ENCODE measurements at places on chromosomes 1 and 21.

GRCh38 chr1:38989979-38990378, 1.1 kb upstream of the AKIRIN1 start:
- DNase-seq, result no peak

GRCh38 chr1:34164771-34165391, at the start of gene CSMD2:
Gene CSMD2 (minus strand): TSS chr1:34165230. CDS start chr1:34165097, 133 bp downstream.
- DNase-seq, result no peak

DNA sequence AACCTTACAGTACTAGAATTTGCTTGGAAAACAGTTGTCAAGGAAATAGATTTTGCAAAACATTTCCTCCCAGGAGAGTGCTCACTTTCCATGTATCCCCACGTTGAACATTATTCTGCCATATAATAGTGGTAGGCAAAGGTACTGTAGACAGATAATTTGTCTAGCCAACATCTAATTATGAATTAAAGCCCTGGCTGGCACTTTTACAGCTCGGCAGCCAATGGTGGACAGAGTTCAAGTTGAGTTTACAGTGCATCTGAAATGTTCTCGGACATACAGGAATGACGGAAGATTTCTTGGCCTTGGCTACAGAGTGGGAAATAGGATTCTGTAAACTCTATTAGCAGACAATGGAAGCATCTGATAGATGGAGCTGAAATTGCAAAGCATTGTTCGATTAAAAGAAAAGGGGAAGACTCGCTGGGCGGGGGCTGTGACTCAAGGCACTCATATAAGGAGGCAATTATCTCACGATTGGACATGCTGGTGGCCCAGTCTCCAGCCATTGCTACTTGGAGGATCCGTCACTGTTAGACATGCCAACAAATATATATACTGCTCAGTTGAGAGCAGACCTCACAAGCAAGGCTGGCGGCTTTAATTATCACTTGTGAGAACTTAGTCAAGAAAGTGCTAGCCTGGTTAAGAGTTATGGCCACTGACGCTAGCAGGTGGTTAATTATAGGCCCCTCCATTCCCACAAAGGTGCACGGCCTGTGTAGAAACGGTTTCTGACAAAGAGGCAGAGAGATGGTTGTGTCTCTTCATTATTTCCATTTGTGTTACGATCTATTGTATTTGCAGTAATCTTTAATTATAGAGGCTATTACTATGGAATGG, 48.0 kb downstream of the MAN1C1 start:
- no peak for DNase-seq

DNA sequence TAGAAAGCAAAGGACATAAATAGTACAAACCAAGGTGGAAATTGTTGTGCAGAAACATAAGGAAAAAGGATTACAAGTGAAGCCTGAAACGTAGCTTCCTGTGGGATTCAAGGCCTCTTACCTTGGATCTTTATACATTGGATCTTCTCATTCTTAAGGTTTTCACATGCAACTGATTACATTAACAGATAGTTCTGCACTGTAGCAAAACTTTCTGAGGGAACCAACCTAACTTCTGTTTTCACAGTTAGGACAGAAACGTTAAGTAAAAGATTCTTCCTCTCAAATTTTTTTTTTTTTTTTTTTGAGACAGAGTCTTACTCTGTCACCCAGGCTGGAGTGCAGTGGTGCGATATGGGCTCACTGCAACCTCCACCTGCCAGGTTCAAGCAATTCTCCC, 7.8 kb upstream of the TM2D1 start:
- no peak for DNase-seq

DNA sequence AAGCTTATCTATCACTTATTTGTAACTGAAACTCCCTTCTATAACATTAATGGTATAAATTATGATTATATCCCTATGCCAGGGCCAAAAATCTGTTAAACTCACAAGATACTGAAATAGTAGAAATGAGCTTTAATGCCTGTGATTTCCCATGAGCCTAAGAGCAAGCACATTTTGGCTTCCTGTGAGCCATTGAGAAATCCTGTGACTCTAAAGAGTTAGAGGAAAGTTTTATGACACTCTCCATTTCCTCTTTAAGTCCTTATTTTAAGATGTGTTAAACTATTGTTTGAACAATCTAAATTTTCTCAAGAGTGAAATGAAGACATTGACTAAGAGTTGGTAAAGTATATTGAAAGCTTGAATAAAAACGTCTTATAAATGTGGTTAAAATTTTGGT, 45.6 kb downstream of the SUCO start:
- no peak for DNase-seq

DNA sequence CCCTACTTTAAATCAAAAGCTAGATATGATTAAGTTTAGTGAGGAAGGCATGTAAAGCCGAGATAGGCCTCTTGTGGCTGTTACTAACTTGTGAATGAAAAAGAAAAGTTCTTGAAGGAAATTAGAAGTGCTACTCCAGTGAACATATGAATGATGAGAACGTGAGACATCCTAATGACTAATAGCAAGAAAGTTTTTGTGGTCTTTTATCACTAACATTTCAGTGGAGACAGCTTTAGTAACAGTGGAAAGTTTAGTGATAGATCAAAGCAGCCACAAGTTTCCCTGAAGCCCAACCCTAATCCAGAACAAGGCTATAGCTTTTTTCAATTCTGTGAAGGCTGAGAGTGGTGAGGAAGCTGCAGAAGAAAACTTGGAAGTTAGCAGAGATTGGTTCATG, 73.6 kb upstream of the LRRC8B start:
- DNase-seq, result peak; percentile 53

DNA sequence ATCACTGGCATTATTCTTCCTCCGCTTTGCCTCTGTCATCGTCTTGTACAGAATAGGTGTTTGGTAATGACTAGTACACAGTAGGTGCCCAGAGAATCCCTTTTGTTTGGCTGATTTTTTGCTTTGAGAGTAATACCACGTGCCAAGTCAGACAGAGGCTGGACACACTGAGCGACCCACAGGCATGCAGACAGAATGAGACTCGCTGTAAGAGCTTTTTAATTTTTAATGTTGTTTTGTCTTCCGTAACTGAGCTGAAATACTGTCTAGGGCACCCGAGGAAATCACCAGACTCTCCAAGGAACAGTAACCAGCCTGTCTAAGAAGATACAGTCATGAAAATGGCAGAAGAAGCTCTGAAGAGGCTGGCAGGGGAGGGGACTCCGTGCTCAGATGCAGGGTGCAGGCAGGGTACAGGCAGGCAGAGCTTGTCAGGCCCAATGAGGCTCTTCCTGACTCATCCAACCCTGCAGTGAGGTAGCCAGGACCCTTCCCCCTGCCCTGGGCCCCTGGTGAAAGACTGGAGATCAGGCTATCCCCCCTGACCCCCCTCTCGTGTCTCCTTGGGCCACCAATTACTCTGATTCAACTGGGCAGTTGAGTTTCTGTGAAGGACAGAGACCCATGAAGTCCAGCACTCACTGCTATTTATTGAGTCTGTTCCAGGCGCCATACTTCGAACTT, 60.1 kb upstream of the ECE1 start:
- no peak for DNase-seq

DNA sequence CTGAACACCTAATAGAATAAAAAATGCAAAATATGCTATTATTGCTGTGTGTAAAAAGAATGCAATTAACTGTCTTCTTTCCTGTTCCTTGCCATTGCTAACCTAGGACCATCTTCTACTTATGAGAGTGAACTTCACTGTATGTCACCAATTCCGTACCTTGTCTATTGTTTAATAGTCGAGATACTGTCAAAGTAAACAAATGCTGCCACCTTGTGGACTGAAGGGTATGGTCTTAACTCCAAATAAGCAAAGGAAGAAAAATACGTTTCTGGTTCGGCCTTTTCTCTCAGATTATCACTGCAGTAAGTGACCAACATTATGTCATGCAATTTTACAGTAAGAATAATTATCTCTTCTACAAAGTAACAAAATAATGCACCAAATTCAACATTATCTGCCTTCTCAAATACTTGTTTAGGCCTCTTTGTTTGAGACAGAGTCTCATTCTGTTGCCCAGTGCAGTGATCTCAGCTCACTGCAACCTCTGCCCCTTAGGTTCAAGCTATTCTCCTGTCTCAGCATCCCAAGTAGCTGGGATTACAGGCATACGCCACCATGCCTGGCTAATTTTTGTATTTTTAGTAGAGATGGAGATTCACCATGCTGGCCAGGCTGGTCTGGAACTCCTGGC, 133.4 kb downstream of the COP1 start:
- DNase-seq, result no peak

- no peak for DNase-seq
Observed at GRCh38 chr1:234244482-234244881, 128.8 kb upstream of the COA6 start.

DNA sequence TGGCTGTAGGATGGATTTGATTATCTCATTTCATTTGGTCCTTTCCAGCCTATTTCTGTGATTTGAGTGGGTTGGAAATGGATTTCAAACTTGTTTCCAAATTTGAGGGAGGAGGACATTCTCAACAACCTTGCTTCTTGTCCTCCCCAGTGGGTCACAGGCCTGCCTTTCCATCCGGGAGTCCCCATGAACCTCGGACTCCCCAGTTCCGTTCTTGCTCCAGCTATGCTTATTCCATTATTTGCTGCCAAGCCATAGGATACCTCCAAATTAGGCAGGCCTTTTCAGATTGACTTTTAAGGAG, 97.8 kb downstream of the DUSP10 start:
- DNase-seq, result no peak

GRCh38 chr1:32761936-32762335, 55.2 kb downstream of the YARS1 start:
- no peak for DNase-seq

DNA sequence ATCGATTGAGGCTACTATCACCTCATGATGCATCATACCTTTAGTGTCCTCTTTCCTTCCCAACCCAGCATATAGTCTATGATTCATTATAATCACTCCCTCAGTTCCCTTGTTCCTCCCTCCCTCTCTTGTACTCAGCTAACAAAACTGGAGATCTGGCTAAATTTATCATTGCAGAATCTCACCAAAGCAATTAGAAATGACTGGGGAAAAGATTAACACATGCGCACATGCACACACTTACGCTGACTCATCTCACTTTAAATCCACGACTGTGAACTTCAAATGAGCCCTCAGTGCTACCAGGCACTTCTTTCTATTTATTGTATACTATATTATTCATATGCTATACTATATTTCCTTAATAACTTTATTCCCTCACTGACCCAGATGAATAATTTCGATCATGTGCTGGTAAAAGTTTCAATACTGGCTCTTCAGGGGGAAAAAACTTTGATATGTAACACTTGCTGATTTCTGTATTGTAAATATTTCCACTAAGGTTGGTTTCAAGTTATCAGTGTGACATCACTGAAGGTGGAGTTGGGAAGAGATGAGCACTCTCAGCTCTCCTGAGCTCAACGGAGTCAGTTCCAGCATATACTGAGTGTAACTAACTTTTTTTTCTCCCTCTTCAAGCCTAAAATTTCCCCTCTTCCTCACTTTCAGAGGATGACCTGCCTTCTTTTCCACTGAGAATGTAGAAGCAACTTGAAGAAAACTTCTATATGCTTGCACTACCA, 613.7 kb upstream of the B3GALT2 start:
- DNase-seq, result no peak

GRCh38 chr1:48617252-48617651, 145.2 kb upstream of the SPATA6 start:
- no peak for DNase-seq

GRCh38 chr1:68301471-68302001, 69.2 kb upstream of the WLS start:
- DNase-seq, result no peak

DNA sequence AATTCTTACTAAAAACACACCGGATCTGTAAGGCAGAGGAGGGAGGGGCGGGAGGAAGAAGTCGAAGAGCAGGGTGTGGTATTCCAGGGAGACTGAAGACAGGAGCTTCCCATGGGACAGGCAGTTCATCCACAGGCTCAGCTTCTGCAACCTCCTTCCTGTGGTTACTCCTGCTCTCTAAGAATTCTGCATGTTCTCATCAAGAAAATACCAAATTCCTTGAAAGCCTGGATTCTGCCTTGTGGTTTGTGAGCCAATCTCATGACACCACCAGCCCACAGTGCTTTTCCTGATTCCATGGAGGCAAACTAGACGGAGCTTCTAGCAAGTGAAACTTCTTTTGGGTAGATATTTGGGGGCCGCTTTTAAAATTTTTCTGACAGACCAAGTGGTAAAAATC, 1.1 kb upstream of the ST6GALNAC3 start:
- DNase-seq, result no peak

DNA sequence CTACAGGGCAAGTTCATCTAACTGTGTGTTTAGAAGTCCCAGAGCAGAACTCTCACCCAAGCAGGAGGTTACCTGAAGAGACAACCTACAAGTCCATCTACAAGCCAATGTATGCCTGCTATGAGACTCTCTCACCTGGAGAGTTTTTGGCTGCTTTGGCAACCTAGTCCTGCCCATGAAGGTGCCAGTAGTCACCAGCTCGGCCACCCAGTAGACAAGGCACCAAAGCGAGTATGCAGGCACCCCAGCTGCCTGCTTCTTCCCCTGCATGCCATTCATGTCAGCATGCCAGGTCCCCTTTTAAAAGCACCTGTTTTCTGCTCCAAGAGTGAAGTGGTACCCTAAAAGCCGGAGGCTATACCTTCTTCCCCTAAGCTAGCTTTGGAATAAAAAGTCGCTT, 20.2 kb downstream of the RIIAD1 start:
- DNase-seq, result no peak

DNA sequence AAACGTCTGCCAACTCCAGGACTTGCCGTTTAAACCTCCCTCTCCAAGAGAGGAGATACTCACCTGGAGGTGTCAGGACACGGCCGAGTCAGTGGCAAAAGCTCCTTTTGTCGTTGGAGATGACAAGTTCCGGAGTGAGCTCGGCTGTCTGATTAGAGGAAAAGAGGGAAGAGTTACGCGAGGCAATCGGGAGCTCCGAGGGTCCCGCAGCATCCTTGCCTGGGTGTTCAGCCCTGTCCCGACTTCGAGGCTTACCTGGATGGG, 497 bp downstream of the ID3 start:
- peak; percentile 35 for DNase-seq

DNA sequence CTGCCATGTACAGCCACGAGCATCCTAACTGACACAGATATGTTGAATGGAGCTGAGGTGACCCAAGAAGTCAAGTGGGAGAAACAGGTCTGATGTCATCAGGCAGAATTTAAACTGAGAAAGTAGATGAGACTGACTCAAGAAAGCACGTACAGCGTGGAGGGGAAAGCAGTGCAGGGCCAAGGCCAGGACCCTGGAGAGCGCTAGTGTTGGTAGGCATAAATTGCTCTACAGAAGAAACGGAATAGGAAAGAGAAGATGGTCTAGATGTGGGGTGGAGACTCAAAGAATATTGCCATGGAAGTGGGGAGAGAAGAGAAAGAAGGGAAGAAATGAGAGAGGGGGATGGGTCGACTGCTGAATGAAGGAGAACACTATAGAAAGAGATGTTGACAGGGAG, 45.3 kb upstream of the GJB5 start:
- no peak for DNase-seq
